Astrocyte of the cerebellum (primary cell): ENCODE measurements at places on chromosomes 5 and 9.

- no peak for DNase-seq
Observed at GRCh38 chr5:154609251-154609650, 131.2 kb upstream of the HAND1 start.

DNA sequence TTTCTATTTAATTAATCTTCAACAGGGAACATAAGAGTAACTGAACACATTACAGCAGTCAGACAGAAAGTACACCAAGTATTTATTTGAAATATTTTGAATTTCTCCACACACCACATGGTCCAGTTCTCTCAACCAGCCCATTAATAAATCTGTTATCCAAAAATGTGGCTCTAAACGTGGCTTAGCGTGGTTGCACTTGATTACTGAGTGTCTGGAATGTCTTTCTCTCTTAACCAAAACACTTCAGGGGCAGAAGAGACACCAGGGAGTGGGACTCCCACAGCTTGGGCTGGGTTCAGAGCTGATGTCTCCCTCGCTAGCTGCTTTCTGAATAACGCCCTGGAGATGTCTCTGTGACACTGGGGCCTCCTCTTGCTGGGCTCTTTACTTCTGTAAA is 52.6 kb upstream of the FANCC start:
- DNase-seq: peak; percentile 1

DNA sequence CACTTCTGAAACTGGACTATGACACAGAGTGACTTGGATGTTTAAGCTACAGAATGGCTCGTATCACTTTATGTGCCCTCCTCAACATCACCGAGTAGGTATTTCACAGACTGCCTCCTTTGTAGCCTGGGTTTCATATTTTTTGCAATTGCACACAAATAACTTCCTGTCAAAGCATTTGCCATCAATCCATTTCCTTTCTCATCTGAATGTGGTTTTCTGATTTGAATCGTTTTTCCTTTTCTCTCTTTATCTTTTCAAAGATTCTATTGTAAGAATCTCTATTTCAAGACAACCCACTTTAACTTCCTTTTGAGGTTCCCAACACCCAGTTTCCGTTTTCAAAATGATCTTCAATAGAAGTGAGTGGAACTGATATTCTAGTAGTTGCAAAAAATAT is 563.8 kb upstream of the ARRDC3 start:
- no peak for DNase-seq

GRCh38 chr5:170430866-170431437 is 41.8 kb upstream of the KCNMB1 start:
- DNase-seq: no peak

DNA sequence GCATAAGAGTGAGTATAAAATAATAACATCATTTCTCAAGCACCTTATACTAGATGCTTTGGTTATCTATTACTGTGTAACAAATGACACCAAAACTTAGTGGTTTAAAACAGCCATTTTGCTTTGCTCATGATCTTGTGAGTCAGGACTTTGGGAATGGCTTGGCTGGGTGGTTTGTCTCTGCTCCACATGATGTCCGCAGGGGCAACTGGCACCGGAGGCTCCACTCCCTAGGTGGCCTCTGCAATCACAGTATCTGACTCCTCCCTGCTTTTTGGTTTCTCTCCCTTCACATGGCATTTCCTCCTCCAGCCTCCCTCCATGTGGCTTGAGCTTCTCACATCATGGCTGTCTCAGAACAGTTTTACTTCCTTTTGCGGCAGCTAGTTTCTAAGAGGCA is 259.5 kb downstream of the GAS1 start:
- no peak for DNase-seq

DNA sequence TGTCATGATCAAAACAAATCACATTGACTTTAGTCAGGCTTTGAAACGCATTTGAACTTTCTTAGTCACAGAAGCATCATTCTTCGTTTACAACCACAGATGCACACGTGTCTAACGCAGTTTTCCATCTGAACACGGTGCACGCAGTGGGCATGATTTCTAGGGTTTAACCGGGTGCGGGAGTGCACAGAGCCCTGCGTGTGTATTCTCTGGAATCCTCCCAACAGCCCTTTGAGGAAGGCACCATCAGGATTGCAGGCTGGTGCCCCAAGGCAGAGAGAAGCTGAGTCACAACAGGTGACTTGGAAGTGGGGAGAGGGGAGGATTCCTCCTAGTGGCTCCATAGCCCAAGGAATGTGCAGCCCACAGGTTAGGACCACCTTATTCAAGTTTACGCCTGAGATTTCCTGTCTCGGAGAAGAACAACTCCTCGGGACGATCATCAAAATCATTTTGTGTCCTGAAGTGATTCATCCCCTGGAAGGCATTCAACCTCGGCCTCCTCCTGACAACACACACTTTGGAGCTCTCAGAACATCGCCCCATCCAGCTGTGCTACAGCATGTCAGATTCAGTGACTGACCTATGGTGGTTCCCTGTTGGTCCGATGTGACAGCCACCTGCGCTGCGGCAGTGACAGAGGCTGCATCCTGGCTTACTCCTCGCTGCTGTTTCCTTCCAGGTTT is 13.1 kb downstream of the ROPN1L start:
- peak; percentile 53 for DNase-seq

DNA sequence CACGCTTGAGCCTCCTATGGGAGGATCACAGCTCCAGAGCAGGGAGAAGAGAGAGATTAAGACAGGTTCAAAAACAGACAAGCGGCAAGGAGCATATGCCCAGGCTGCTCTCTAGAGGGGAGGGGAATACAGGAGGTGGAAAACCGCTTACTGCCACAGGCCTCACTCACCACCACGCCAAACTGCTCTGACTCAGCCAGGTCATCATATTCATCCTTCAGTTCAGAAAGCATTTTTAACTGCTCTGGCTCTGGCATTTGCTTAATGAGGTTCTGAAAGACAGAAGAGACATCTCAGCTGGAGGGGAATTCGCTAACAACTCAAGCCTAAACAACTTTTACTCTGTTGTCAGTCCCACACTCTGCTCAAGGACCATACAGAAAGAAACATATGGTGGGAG is 40.1 kb downstream of the PCDHGC5 start:
- no peak for DNase-seq

GRCh38 chr9:133891741-133892140 is 100.4 kb downstream of the VAV2 start:
- DNase-seq: no peak

GRCh38 chr9:133160742-133161546 is 2.8 kb downstream of the GBGT1 start:
- DNase-seq: no peak

DNA sequence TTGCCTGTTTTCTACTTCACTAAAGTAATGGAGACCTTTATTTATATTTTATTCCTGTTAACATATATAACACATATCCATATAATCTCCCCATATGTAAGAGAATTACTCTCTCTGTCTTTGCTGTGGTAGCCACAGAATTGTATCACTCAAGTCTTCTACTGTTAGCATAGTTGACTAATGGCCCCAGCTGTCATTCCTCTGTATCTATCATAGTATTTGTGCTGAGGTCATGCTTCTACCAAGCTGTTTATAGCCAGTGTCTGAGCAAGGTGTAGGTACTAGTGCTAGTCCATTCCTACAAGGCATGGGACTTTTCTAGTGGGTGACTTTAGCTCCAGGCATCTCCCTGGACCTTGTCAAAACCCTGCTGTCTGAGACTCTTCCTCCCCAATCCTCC is 244.1 kb downstream of the KIAA0825 start:
- DNase-seq: no peak

DNA sequence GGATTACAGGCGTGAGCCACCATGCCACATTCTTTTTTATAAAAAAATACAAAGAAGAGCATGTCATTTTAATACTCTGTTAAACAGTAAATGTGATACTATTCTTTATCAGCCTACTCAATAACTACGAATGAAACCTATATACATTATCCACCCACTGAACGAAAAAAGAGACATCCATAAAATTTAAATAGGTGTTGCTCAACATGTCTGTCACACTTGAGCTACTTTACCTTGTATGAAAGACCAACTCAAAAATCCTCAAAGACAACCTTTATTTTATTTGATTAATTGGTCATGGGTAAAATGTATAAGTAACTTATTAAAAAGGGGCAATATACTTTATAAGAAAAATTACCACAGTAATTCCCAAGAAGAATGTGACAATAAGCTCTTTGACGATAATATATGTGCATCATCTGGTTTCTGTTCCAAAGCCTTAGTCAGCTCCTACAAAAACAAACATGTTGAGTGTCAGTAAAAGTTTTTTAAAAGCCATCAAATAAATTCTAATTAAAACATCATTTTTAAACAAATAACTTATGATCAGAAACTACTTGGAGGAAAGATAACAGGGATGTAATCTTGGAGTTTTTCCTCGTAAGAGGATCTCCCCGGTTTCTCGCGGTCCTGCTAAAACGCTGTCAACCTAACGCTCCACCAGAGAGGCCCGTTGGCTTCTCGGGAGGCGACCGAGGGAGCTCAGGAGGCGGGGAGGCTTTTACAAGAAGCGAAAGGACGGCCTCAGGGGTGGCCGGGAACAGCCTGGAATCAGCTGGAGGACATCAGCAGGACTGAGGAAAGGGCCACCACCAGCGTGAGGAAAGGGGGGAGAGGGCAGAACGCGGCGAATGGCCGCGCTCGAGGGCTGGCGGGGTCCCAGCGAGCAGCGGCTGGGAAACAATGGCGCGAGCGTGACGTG is 13.5 kb upstream of the ANKRD18B start:
- peak; percentile 35 for DNase-seq

DNA sequence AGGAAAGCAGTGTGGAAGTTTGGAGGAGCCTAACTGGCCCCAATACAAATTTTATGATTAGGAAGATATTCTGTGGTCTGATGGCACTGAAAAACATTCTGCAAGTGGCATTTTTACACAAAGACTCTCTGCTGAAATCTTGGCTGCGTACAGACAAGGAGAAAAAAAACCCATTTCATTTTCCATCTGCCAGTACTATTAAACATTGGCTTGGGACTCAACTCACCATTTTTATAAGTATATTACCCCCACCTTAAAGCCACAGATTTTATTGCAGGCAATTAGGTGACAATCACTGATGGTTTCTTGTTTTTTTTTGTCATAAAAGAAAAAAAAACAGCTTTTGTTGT is 206.9 kb downstream of the PTTG1 start:
- no peak for DNase-seq

DNA sequence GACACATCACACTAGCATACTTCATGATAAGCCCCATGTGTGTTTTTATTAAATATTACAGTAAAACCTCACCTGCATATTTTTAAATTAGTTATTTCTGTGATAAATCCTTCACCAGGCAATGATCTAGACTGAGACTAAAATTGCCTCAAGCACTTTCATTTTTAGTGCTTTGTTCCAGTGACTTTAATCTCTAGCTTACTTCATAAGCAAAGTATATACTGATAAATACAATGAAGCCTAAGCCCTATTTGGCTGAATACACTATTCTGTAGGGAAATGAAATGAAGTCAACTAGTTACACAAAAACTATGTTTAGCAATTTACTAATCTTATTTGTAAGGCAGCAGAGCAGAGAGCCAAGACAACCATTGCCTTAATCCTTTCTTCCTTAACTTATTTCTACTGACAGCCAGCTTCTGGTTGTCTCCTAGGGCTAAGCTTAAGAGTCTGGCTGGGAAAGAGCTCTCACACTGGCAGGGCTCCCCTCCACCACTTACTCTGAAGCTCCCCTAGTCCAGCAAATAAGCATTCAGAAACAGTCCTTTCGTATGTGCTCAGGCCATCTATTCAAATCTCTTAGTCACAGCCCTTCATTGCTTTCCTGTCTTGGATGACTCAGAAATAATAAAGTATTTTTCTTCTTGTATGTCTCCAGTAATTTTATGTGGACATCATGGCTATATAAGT is 31.4 kb upstream of the MTAP start:
- peak; percentile 24 for DNase-seq

DNA sequence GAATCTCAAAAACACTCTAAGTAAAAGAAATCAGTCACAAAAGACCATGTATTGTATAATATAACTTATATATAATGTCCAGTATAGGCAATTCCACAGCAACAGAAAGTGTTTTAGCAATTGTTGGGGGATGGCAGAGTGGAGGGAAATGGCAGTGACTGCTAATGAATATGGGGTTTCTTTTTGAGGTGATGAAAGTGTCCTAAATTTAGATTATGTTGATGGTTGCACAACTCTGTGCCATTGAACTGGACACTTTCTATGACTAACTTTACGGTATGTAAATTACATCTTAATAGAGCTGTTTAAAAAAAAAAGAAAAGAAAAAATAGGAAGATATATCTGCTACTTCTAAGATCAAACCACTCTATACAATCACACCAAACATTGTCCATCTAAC is 124.9 kb upstream of the ZNF462 start:
- no peak for DNase-seq

GRCh38 chr5:179801304-179802206 is 5.1 kb downstream of the MGAT4B start:
- DNase-seq: no peak

DNA sequence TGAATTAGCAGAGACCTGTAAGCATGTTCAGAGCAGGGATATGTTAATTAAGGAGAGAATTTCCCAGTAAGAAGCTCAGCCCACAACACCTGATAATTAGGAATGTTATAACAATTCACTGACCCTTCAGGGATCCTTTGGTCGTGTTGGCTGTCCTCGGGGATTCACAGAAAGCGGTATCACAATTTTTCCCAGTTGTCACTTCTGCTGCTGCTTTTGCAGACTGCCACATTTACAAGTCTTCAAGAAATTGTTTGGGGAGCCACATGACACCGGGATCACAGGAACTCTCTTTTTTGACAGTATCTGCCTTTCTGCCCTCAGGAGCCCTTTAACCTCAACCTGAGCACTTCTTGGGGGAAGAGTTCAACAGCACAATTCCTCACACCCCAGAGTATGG is 265.5 kb downstream of the GLIS3 start:
- DNase-seq: no peak

- DNase-seq: no peak
Observed at GRCh38 chr5:175596761-175597189, 61.1 kb upstream of the HRH2 start.

DNA sequence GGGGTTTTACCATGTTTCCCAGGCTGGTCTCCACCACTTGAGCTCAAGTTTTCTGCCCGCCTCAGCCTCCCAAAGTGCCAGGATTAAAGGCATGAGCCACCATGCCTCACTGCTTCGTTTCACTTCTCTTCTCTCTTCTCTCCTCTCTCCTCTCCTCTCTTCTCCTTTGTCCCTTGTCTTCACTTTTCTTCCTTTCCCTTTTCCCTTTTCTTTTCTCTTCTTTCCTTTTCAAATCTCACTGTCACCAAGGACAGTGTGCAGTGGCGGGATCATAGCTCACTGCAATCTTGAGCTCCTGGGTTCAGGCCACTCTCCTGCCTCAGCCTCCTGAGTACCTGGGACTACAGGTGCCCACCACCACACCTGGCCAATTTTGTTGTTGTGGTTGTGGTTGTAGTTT is 49.5 kb downstream of the SLF1 start:
- no peak for DNase-seq
